Activated CD4-positive, CD25-positive, alpha-beta regulatory T cell (primary cell): ENCODE measurements at places on chromosomes 5 and 9.

GRCh38 chr9:137044037-137044436 is 1.9 kb downstream of the NPDC1 start:
- no peak for DNase-seq

DNA sequence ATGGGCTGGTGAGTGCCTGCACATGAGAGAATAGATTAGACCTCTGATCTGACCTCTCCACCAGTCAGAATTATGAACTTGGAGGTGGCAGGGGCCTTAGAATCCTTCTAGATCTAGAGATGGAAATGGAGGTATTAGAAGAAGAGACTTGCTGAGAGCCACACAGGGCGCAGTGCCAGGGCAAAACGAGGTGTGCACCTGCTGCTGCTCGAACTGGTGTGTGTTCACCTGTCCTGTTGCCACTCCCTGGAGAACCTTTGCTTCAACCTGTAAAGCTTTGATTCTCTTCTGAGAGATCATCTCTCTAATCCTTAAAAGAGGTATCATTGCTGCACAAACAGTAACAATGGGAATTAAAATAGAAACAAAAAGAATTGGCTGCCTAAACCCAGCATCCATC is 24.9 kb downstream of the FRMPD1 start:
- DNase-seq = no peak

DNA sequence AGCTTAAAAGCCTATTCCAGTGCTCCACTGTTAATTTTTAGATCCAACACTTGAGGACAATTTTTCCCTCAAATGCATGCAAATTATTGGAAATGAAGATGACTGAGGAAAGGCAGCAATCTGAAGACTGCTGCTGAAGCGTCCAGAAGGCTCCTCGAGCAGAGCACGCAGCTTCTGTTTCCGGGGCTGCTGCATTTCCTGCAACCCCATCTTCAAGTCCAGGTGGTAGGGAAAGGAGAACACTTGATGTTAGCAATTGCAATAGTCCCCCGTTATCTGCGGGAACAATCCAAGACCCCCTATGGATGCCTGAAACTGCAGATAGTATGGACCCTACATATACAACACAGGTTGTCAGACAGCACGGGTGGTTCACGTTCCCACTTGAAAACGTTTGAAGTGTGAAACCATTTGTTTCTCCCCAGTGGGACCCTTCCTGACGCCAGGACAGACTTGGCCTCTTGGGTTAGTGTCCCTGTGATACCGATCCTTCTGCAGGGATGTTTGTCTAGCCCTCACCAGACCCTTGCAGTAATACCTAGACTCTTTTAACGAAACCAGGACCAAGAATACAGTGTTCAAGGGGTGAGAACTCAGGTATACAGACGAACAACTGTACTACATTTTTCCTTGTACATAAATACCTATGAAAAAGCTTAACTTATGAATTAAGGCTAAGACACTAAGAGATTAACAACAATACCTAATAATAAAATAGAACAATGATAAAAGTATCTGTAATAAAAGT is 152.3 kb downstream of the HSD17B3 start:
- no peak for DNase-seq

DNA sequence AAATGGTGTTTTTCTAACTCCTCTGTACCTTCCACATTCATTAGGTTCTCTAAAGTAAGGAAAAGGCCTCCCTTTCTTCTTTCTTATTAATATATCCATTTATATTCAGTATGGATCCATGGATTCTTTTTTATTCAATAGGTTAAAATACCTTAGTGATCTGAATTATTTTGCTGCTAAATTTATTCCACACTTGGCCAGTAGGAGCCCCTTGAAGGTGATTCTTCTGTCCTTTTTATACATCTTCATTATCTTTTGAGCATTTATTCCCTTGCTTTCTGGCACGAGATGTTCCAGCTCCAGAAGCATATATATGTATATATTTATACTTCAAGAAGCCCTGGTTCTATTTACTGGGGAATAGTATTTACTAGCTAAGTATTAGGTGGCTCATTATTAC is 311.8 kb upstream of the SGCD start:
- DNase-seq = no peak

GRCh38 chr5:146048994-146049703 is 56.2 kb downstream of the PLAC8L1 start:
- no peak for DNase-seq
